ENCODE measurements at places on chromosomes 13 and 19. TPM values are rescaled to one million over a fixed set of nuclear protein-coding genes. Genes with fewer than 3 reads are reported as not detected.
A peak's percentile ranks its signal among the peaks of the same experiment; 100 is the strongest.

DNA sequence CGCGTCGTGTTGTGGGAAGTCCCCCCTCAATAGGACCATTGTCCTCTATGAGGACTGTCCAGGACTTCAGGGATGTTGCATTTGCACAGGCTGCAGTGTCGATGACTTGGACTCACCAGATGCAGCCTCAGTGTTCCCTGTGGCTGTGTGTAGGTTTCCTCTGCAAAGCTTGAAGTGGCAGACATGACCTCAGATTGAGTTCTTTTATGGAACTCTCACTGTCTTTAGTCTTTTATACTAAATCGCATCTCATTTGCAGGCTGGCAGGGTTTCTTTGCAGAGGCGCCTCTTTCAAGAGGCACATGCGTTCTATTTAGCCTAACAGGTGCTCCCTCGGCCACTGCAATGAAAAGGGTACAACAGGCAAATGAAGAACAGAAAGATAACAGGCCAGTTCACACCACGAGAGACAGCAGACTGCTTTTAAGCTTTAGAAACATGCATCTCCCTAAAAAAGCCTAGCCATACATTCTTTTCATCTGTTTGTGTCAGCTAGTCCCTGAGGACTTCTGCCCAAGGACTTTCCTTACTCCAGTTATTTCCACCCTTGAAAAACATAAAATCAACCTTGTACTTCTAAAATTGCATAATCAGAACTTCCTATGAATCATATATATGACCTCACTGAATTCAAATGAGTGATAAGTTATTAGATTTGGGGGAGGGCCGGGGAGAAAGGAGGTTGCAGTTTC is 118.4 kb downstream of the RAB20 start:
- no peak for DNase-seq

PAN3 gene
- total RNA-seq = 7.0 TPM

DNA sequence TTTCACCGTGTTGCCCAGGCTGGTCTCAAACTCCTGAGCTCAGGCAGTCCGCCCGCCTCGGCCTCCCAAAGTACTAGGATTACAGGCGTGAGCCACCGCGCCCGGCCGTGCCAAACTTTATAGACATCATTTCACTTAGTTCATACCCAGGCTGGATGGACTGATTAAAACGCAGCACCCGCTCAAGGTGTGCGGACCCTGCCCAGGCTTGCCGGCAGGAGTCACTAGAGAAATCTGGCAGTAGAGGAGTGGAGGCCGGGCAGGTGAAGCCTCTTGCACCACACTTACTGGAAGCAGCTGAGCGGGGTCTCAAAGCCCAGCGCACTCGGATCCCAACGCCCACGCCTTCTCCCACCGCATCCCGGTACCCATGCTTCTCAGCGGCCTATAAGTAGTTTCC is 11.4 kb downstream of the PTGIR start:
- no peak for DNase-seq

GRCh38 chr19:50896591-50897190 is 14.5 kb downstream of the KLK4 start:
- DNase-seq = no peak

C19orf67 gene
- not detected for total RNA-seq

GRCh38 chr19:13917888-13918406 is 11.9 kb downstream of the CC2D1A start:
- peak; percentile 91 for DNase-seq

GRCh38 chr19:44401139-44402115 is at the start of gene ZNF285:
Gene ZNF285, minus strand, starts transcription at chr19:44401608. Its CDS starts 4,395 bp downstream, at chr19:44397213.
- peak; percentile 88 for DNase-seq

DNA sequence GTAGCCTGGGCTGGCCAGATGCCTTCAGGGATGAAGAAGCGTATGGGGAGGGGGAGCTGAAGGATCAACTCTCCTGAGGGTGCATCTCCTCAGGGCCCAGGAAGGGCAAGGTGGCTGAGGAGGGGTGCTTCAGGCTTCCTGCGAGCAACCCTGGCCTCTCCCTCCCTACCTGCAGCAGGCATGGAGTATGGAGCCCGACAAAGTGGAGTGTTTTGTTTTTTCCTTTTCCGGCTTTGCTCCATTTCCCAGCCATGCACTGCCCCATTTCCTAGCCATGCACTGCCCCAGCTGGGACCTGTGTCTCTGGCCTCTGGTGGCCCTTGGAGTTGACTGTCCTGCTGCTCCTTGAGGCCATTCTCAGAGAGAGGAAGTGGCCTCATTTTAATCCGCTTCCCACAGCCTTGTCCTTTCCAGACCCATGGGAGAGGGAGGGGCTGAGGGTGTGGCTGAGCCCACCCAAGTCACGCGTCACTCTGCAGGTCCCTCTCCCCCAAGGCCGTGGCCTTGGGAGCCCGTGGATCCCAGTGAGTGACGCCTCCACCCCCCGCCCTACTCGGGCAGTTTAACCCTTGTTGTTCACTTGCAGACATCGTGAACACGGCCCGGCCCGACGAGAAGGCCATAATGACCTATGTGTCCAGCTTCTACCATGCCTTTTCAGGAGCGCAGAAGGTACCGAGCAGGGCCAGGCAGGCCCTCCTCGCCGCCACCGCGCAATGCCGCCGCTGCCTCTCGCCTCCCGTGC is 34.4 kb downstream of the CAPN12 start:
- DNase-seq = no peak

GNA15 gene
- 0.50 TPM for total RNA-seq

PSG1 gene
- not detected for total RNA-seq

FUZ gene
- 10.7 TPM for total RNA-seq

- DNase-seq = no peak
These were observed 27.9 kb downstream of the PLEKHJ1 start for GRCh38 chr19:2207991-2208860.

GRCh38 chr13:42895776-42896175 is 96.3 kb downstream of the EPSTI1 start:
- no peak for DNase-seq

CEACAM20 gene
- total RNA-seq = not detected

- no peak for DNase-seq
These were observed 5.0 kb upstream of the KLK8 start for GRCh38 chr19:51006406-51006805.

GRCh38 chr19:49672131-49672919 is 4.7 kb upstream of the PRMT1 start:
- peak; percentile 86 for DNase-seq

- DNase-seq = peak; percentile 34
These were observed 16.6 kb downstream of the RASA3 start for GRCh38 chr13:114115796-114116195.

DNA sequence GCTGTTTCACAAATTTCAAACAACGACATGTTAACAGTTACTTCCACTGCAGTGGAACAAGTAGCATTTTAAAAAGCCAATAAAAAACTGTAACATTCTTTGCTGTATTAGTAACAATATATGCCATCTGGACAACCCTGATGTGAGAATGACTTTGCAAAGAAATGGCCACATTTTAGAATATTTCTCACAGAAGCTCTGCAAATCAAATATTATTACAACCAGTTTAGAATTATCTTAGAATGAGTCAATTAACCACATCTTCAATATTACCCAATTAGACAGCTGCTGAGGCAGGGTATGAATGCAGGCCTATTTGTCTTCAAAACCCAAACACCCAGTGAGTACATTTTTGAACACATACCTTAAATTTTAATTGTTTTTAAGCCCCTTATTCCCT is 3.2 kb downstream of the ZNF699 start:
- no peak for DNase-seq

SIGLEC9 gene
- total RNA-seq = 4.3 TPM

DNA sequence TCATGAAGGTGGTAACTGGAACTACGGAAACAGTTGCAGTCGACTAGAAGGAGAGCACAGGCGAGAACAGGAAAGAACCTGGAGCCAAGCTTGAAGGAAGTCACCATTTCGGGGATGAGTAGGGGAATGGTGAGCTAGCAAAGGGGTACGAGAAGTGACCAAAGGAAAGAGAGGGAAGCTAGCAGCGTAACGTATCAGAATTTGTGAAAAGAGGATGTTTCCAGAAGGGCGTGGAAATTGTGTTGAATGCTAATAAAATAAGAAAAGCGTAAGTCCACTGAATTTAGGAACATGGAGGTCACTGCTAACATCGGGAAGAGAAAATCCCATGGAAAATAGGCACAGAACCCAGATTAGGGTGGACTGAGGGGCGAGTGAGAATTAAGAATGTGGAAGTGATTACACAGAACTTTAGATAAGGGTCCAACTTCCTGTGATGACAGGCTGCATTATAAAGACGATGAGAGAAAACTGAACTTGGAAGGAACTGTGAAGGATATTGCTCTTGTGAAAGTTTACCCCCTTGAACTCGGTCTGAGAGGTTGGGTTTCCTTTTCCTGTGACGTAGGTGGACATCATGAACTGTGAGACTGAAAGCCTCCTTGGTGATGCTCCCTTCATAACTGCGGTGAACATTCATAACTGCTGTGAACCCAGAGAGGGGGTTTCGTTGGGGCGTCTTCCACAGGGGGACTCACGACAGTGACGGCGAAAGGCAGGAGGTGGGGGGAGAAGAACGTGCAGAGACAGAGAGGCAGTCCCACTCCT is 2.0 kb upstream of the FFAR2 start:
- DNase-seq = no peak

DNA sequence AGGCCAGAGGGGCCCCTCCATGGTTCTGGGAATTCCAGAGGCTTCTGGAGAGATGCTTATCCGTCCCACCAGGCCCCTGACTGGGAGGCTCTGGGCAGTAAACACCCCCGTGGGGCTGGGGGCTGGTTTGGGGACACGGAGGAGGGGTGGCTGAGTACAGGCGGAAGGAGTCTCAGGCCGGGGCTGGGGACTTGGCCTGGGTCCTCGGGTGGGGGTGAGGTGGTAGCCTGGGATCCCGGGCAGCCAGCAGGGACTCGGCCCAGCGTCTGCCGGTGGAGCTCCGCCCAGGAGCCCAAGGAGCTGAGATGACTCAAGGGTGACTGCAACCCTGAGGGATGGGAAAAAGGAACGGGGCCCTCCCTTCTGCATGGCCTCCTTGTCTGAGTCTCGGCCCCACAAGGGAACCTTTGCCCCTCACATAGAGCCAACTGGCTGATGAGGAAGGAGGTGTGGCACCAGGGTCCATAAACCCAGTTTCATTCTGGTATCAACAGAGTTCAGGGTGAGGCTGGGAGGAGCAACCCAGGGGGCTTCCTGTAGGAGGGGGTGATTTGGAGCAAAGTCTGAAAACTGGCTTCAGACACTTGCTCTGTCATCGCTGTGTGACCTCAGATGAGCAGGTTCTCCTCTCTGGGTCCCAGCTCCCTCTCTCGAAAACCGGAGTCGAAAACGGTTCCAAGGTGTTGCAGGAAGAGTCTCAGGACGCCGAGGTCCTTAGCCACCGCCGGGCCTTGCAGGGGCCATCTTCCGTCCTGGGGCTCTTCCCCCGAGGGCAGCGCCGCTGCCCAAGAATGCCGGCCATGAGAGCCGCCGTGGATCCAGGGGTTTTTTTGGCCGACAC is 809 bp downstream of the MISP start:
- DNase-seq = no peak
